ENCODE measurements at places on chromosomes 2 and 18.

GRCh38 chr2:10054424-10054823 lies 11.1 kb downstream of the KLF11 start:
- DNase-seq: no peak

DNA sequence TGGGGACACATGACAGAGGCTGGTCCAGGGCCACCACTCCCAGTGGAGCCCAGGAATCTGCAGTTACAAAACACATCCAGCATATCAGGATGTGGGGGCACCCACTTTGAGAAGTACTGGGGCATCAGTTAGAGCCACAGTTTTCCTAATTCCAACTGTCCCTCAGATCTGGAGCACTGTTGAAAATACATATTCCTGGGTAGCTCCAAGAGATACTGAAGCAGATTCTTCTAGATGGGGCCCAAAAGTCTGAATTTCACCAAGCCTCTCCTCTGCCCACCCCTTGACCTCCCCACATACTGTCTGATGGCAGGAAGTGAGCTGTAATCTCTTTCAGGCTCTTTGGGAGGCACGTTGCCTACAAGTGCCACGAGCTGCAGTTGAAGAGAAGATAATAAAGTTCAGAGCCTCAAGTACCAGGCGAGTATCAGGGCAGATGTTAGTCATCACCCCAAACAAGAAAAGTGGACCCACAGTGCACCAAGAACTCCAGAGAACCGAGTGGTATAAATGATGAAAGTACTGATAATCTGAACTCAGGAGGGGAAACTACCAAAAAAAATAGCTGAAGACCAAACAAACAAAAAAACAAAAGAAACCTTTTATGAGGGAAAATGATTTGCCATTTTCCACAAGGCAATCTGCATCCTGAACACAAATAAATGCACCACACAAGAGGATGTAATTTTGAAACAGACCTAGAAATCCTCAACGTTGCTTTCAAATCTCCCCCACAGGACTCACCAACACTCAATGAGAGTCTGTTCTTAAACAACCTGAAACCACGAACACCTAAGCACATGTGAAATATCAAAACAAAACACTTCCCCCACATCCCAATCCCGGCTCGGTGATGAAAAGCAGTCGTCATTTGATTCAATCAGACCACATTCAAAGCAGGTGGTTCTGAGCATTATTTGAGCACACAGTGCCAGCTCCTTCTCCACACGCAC lies 98.7 kb downstream of the TCF4 start:
- DNase-seq: no peak

DNA sequence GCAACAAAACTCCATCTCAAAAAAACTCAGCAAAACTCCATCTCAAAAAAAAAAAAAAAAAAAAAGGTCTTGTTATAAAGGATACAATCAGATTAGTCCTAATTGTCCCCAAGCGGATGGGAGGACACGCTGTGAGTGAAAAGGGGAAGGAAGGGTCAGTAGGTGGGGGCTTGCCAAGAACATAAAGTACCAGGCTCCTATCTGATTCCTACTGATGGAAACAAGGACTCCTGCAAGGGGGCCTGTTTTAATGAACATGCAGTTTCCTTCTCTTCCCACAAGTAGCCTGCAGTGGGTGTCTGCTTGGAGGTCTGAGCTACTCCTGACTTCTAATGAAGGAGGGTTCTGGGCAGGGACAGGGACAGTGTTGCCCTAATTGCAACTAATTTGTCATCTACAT lies 7.9 kb downstream of the SCG2 start:
- DNase-seq: no peak

- no peak for DNase-seq
Observed at GRCh38 chr18:44900627-44901026, 219.9 kb downstream of the SETBP1 start.

- DNase-seq: no peak
Observed at GRCh38 chr2:163709270-163709669, 26.5 kb downstream of the FIGN start.

GRCh38 chr2:216371721-216372702 lies at the start of gene MARCHF4:
Gene MARCHF4 (minus strand): TSS chr2:216372483. CDS start chr2:216370260, 2,223 bp downstream.
- DNase-seq: peak; percentile 57

- DNase-seq: no peak
Observed at GRCh38 chr18:69647702-69648101, 247.0 kb downstream of the DOK6 start.

GRCh38 chr2:178910005-178910404 lies 102.8 kb upstream of the TTN start:
- DNase-seq: no peak

- no peak for DNase-seq
Observed at GRCh38 chr18:49048396-49049020, 97.7 kb upstream of the SMAD7 start.

GRCh38 chr2:98869272-98869641 lies 66.8 kb downstream of the CRACDL start:
- no peak for DNase-seq

GRCh38 chr2:108257757-108258331 lies 18.1 kb downstream of the SULT1C3 start:
- DNase-seq: no peak

- DNase-seq: no peak
Observed at GRCh38 chr2:40451918-40452605, at the start of gene SLC8A1. Gene SLC8A1 (minus strand): TSS chr2:40452090.
